ENCODE measurements at places on chromosomes 16 and 17. TPM values are rescaled to one million over a fixed set of nuclear protein-coding genes. Genes with fewer than 3 reads are reported as not detected.

GRCh38 chr16:78945336-78945735, 655.2 kb downstream of the MAF start:
- no peak for DNase-seq

The CACNG1 gene
- not detected for total RNA-seq

The KLHL10 gene
- total RNA-seq, result 2.0 TPM

GRCh38 chr17:76869496-76870376, 1.5 kb downstream of the MGAT5B start:
- no peak for DNase-seq

DNA sequence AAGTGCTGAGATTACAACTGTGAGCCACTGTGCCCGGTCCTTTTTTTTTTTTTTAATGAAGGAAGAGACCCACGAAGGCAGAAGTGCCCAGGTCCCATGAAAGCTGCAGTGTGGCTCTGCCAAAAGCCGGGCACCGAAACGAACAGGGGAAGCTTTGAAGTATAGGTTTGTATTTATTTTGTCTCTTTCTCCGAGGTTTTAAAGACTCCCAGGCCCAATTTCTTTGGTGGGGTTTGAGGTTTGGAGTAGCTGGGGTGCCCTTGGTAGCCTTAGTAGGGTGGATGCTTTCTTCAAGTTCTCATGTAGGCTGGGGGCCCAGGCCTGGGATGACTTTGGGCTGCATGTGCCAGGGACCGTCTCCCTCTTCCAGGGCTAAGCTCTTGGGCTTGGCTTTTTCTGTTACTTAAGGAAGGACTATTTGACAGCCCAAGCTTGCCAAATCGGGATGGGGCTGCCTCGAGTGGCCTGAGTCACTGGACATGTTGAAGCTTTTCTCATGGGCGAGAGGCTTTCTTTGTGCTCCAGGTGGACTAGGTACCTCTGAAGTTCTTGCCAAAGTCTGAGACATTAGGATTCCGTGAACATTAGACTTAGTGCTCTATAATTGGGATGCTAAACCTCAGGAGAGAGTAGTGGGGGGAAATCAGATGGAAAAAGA, 66.3 kb downstream of the WIPI1 start:
- DNase-seq, result peak; percentile 78

DNA sequence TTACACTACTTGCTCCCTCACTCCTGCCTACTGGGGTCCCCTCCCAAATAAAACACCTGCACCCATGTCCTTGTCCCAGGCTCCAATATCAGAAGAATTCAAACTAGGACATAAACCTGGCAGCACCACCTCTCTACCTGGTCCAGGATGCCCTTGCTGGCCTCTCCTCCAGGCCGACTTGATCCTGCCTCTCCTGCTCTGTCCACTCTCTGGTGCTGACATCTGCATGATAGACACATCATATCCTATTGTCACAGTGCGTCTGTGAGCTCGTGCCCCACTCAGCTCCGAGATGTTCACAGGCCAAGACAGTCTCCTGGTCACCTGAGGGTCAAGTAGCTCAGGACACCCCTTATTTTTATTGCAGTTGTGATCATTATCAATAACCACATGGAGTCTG, 31.5 kb upstream of the GRIN2A start:
- DNase-seq, result no peak

Data from sigmoid colon (tissue), 7 donors.